ENCODE measurements at places on chromosomes 1 and 21.

- DNase-seq = no peak
These were observed 13.6 kb upstream of the NAV1 start for GRCh38 chr1:201525193-201525778.

DNA sequence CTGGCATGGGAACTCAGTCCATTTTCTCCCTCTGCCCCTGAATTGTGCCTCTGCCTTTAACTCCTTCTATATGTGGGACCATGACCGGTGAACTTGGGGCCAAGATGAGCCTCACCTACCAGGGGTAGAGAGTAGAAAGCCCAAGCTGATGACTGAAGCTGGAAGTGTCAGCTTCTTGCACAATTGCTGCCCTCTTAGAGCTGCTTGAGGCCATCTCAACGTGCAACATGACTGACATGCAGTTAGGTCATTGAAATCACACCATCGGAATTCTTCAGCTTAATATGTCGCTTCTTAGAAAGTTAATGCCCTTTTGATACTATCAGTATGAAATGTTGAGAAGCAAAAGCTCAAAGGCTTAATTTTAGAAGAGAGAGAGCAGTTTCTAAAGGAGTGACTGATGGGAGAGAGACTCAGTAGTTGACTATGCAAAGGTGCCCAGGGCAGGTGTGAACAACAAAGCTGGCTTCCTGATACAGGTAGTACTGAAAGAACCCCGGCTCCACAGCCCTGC lies 89.4 kb upstream of the UBE2U start:
- DNase-seq = no peak

GRCh38 chr1:157111396-157112165 lies 12.0 kb upstream of the ETV3L start:
- DNase-seq = no peak

- DNase-seq = no peak
These were observed 48.4 kb upstream of the RUNX3 start for GRCh38 chr1:24978383-24979032.

- no peak for DNase-seq
These were observed 24.7 kb downstream of the IFFO2 start for GRCh38 chr1:18931730-18932129.
